ENCODE measurements at places on chromosomes 12 and 14.

- no peak for DNase-seq
Measured at GRCh38 chr12:120064054-120064940, 52.3 kb downstream of the RAB35 start.

- no peak for DNase-seq
Measured at GRCh38 chr12:25715102-25715501, 162.0 kb upstream of the LMNTD1 start.

GRCh38 chr12:132415327-132416120 lies 74.4 kb upstream of the FBRSL1 start:
- DNase-seq: no peak

DNA sequence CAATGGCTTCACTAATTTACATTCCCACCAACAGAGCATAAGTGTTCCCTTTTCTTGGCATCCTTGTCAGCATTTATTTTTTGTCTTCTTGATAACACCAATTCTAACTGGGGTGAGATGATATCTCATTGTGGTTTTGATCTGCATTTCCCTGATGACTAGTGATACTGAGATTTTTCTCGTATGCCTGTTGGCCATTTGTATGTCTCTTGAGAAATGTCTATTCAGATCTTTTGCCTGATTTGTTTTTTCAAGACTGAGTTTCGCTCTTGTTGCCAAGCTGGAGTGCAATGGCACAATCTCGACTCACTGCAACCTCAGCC lies 4.7 kb upstream of the PLD4 start:
- DNase-seq: no peak

GRCh38 chr14:97390096-97390724 lies 593.0 kb downstream of the VRK1 start:
- DNase-seq: no peak

DNA sequence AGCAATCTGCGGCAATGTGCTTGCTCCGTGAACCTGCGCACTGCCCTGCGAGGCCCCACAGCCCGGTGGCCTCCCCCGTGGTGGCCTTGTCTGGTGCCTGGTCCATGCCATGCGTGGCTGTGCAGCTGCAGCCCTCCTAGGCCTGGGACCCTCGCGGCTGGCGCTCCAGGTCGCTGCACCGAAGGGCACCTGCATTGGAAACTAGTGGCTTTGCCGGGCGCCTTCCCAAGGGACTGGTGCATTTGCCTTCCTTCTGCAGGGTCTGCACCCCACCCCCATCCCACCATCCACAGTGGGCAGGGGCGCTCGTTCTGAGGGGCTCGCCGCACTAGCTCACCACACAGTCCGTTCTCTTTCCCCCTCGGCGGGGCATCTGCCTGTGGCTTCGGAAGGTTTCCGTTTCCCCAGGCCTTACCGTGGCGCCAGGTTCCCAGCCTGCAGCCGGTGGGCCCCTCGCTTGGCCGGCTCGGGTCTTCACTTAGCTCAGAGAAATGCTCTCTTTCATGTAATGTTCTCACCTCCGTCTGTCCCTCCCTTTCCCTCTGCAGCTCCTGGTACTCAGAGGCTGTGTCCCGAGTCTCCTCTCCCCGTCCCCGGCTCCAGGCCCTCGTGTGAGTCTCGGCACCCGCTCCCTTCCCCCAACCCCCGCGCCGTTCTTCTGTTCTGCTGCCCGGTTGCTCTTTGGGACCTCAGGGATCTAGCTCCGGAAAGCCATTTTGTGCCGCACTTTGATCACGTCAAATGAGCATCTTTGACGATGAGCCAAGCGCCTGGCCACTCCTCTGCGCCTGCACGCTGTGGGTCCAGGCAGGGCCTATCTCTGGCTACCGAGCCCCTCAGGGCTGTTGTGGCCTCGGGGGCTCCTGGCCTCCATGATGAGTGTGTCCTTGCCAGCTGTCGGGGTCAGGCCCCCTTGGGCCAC lies 31.9 kb downstream of the JAG2 start:
- no peak for DNase-seq

- no peak for DNase-seq
Measured at GRCh38 chr12:13347241-13348043, 150.9 kb downstream of the EMP1 start.

DNA sequence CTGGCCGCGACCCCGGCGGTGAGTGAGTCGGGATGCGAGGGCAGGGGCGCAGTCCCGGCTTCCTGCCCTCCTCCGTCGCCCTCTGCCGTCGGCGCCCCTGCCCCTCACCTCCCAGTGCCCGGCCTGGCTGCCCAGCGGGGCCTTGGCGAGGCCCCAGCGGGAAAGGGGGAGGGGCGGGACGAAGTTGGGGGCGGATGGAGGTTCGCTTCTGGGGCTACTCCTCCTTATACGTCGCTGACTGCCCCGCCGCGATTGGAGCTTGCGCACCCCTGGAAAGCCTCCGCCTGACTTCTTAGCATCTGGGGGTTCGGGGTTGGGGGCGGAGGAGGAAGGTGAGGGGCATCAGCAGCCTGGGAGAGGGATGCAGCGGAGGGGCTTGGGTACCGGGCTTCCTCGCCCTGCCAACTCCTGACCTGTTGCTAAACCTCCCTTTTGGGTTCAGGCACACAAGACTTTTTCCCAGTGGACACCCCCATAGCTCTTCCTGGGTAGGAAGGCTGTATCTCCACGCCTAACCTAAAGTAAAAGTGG lies 406 bp downstream of the TMEM263 start:
- no peak for DNase-seq

DNA sequence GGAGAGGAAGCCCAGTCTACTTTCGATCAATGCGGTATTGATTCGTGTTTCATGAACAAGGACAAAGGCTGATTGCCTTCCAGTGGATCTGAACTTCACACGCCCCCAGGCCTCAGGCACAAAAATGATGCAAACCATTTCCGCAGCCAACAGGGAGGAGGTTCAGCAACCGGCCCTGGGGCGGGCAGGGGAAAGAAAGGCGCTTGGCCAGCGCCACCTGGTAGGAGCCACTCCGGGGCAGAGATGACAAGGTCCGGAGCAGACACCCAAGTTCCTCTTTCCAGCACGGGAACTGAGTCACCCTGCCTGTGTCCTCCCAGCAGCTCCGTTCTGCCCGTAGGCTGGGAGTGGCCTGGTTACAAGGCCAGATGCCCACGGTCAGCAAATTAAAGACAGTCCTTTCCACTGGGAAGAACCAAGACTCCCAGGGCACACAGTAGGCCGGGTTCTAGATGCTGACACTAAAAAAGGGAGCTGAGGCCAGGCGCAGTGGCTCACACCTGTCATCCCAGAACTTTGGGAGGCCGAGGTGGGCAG lies 136.3 kb downstream of the SCARB1 start:
- DNase-seq: no peak

Data from SK-N-DZ (cell line).